ENCODE measurements at places on chromosomes 1 and 21.

DNA sequence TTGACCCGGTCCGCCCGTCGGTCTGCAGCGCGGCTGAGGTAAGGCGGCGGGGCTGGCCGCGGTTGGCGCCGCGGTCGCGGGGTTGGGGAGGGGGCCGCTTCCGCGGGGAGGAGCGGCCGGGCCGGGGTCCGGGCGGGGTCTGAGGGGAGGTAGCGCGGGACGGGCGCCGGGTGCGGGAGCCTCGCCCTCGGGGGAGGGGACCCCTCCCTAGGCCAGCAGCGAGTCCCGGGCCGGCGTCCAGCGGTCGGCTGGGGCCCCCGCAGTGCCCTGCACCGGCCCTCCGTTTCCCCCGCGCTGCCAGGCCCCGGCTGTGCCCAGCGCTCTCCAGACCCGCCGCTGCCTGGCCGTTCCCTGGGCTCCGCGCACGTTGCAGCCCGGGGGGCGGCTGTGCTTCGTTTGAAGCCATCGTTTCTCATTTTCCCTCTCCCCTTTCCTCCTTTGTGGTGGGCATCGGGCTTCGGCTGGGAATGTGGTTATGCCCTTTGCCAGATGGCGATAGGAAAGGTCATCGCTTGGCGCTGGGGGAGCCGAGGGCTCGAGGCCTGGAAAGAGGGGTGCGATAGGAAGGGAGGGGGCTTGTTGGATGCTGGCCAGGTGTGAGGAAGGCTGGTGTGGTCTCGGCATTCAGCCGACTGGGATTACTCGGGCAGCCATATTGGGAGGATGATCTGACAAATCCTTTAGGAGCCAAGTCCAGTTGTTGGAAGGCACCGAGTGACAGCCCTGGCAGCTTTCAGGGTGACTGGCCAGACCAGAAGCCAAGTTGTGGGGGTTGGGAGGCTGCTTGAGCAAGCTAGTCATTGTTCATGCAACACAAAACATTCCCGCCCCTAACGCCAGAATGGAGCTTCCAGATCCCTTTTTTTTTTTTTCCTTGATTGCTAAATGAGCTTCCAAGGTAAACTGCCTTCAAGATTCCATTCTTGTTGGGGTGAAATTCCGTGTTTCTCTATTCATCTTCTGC is 753 bp downstream of the KIF1B start:
- peak; percentile 75 for DNase-seq

- DNase-seq = no peak
These were observed 10.2 kb downstream of the SLC5A9 start for GRCh38 chr1:48232722-48233121.

DNA sequence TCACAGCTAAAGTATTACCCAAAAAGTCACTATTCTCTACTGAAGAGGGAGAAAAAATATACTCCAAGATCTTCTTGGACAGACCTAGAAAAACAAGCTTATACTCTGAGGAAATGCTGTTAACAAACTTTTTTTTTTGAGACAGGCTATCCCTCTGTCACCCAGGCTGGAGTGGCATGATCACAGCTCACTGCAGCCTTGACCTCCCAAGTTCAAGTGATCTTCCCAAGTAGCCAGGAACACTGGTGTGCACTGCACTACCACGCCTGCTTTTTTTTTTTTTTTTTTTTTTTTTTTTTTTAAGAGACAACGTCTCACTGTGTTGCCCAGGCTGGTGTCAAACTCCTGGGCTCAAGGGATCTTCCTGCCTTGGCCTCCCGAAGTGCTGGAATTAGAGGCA is 17.3 kb downstream of the GLRX2 start:
- DNase-seq = no peak

DNA sequence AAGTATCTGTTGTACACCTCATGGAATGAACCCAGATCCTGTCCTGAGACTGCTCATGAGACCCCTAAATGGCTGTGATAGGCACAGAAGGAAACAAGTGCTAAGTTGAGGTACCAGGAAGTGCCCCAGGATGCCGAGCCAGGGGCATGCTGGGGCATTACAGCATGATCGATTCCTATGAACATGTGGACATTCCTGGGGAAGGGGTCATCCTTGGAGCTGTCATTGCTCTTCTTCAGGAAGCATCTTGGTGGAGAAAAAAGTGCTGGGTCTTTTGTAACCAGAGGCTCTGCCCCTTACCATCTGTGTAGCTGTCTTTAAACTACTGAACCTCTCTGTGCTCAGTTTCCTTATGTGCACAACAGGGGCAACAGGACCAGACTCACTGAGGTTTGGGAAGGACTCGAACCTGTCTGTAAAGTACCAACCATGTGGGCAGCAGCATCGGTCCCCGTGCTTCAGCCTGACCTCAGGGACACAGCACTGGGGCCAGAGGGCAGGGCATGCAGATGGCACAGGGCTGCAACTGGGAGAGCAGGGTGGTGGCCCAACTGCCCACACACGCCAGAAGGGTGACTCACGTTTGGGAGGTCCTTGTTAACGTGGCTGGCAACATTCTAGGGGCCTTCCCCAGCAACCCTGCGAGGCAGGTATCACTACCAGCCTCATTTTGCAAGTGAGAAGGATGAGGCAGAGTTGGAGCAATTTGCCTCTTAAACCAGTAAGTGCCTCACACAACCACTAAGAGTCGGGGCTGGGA is 142.3 kb upstream of the EDN2 start:
- no peak for DNase-seq

DNA sequence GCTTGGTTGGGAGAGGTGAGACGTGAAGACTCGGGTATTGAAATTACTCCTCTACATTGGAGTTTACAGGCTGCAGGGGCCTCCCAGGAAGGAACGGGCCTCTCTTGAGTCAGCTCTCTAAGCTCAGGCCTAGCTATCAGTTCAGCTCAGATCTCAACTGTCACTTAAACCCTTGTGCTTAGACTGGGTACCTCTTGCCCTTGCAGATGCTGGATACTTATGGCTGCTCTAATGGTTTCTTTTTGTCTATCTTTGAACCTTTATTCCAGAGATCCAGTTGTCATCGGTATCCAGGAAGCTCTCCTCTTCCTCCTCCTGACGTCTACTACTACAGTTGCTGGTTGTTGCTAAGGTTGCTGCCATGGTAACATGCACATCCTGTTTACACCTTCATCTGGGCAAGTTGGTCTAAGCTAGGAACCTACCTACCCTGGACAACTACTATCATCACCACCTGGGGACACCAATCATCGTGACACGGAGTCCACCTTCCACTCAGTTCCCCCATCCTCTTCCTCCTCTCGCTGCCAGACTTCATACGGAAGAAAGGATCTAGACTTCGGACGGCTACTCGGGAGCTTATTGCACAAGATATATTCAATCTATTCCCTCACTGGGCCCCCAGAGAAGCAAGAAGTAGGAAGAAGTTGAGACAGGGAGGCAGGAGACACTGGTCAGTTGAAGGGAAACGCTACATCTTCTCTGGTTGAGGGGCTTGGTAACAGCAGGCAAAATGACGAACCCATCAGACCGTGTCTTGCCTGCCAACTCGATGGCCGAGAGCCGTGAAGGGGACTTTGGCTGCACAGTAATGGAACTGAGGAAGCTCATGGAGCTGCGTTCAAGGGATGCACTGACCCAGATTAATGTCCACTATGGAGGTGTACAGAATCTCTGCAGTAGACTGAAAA is 56.1 kb downstream of the ATP2B4 start:
- peak; percentile 26 for DNase-seq

DNA sequence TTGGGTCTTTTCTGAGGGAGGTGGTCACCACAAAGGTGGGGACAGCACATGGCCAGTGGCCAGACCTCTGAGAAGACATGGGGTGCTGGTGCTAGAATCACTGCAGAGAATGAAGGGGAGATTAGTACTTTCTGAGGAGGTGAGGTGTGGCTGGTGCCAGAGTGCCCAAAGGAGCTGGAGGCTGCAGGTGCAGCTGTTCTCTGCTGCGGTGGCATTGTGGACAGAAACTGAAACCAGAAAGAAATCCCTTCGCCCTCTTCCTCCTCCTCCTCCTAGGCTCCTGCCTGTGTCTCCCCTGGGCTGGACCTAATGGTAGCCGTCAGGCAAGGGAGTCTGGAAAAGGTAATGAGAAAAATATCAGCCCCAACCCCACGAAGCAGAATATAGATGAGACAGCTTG is 261.7 kb downstream of the TM2D1 start:
- DNase-seq = no peak

DNA sequence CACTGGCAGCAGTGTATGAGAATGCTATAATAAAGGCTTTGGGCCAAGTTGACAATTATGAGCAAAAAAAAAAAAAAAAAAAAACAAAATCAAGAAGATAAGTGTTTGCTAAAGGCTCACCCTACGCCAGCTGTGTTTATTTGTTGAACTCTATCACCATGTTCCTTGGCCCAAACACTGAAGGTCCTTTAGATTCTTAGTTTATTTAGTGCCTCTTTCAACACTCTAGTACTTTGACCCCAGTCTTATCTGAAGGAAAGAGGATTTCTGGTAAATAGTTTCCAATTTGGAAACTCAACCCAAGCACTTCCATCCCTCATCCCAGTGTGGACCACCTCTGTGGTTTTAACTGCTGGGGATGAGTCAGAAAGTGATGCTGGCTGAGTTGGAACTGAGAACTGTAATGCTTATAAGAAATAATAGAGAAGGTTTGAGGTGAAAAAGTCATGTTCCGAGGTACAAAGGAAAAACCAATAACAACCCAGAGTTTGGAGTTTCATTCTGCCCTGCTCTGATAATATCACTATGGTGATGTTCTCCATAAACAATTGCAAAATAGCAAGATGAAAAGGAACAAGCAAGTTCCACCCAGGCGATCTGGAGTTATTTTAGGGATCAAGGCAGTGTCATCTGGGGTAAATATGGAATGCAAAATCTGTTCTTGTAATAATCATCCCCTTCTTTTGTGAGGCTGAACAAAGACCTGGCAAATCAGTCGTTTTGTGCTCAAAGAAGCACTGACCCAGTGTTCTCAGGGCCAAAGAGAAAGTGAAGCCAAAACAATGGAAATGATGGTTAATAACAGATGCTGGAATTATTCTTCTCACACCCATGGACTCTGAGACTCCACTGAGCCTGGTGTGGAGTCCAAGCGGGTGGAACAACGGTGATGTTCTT is 19.7 kb upstream of the CAPZB start:
- peak; percentile 99 for DNase-seq

DNA sequence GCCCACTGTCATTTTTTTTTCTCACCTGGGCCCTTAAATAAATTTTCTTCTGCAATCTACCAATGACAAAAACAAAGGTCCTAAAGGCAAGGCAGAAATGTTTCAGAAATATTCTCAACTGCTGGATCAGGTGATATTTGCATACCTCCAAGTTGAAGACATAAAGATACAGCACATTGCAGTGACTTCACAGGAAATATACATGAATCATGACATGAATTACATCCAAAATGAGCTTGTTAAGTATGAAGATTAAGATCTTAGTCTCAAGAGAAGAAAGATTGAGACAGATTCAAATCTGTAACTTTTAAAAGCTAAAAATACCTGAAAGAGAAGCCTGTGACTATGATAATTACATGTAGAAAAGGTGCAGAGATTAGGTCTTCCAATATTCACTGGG is 207.8 kb downstream of the SIPA1L2 start:
- DNase-seq = no peak

DNA sequence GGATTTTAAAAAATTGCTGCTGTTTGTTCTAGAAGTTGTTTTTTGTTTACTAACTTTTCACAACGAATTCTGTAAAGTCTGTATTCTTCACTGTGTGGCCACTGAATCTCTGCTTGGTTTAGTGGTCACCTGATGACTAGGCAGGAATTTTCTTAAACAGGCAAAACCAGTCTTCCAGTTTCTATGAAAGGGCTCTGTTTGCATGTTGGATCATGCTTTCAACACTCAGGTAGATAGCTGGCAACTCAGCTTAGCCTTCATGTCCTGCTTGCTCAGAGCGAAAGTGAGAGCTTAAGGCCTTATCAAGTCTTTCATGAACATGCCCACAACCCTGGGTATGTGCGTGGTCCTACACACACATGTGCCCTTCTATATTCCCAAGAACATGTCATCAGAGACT is 52.4 kb upstream of the CCDC190 start:
- DNase-seq = no peak

GRCh38 chr1:159835356-159835755 is 8.7 kb downstream of the SLAMF8 start:
- DNase-seq = no peak

DNA sequence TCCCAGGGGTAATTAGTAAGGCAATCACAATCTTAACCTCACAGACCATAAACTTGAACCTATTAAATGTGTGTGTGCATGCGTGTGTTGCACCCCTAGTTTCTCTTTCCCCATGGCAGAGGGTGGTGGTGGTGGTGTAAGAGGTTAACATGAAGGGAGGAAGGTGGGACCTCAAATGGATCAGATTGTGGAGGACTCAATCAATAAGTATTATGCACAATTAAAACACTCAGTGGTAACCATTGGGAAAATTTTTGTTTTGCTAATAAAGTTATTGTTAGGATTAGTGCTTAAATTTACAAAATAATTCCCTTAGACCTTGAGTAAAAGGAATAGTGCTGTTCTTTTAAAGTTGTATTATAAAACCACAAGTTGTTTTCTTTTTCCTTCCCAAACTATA is 283.0 kb downstream of the OLFM3 start:
- DNase-seq = no peak

DNA sequence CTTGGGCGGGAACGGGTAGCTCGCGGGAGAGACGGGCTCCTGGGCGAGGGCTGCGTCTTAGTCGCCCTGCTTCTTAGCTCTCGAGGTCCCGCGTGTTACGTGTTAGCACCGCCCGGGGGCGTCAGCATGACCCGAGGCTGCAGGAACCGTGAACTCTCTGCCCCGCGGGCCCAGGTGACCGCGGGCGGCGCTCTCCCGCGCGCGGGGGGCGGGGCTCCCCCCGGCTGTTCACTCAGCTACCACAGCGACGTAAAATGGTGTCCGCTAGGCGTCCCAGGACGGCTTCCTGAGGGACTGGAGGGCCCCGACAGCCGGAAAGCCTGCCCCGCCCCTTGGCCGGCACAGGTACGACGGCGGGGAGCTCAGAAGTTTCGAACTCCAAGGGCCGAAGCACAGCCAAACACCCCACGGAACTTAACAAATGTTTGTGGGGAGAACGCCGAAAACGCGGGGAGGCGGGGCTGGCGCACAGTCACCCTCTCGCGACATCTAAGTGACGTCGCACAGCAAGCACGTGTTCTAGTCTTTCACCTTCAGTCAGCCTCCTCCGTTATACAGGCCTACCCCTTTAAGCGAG is 780 bp upstream of the RBM15 start:
- peak; percentile 87 for DNase-seq

GRCh38 chr1:11670747-11671146 is 6.7 kb downstream of the FBXO6 start:
- DNase-seq = no peak

GRCh38 chr1:19220991-19221390 is 10.9 kb upstream of the UBR4 start:
- peak; percentile 86 for DNase-seq

DNA sequence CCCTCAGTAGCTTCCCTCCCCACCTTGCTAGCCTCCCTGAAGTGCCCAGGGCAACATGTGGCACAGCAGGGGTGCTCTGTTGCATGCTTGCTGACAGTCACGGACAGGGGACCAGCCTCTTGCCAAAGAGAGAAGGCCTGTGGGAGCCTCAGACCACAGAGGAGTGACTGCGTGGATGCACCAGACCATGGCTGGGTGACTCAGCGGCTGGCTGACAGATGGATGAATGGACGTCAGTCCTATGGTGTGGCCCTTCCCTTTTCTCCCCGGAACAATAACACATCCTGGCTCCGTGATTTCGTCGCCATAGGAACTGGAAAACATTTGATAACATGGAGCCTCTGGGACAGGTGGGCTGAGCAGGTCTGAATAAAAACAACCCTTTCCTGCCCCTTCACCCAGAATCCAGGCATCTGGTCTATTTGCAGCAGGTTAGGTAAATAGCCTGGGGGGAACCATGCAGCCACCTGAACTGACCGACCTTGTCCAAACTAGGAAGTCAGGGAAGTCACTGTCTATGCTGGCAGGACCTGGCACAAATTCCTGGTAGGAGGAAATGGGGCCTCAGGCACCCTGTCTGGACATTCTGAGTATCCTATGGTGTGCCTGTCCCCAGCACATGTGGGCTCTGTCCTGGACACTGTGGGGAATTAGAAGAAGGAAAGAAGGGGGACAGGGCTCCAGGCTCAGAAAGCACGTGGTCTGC is 53.3 kb downstream of the NENF start:
- peak; percentile 88 for DNase-seq
